ENCODE measurements at places on chromosomes 5 and 9. TPM values are rescaled to one million over a fixed set of nuclear protein-coding genes. Genes with fewer than 3 reads are reported as not detected.

GRCh38 chr9:109193974-109194556 lies 27.0 kb upstream of the FRRS1L start:
- DNase-seq = peak; percentile 28

DNA sequence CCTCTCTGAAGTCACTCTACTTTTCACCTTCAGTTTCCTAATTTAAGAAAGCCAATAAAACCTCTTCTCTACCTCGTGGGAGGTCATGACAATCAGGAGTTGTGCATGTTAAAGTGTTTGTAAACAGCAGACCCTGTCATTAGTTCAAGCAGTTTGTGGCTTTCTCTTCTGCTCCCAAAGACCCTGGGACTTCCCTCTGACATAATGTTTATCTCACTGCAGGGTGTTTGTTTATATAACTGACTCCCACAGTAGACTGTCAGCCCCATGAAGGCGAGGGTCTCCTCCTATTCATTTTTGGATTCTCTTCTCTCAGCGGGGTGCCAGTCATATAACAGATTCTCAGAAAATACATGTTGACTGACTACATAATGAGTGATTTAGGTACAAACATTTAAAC lies 360.0 kb upstream of the ZNF462 start:
- no peak for DNase-seq

- no peak for DNase-seq
These were observed 51.8 kb downstream of the EHMT1 start for GRCh38 chr9:137670391-137671195.

GRCh38 chr9:132864691-132865090 lies 13.4 kb downstream of the AK8 start:
- no peak for DNase-seq

DNA sequence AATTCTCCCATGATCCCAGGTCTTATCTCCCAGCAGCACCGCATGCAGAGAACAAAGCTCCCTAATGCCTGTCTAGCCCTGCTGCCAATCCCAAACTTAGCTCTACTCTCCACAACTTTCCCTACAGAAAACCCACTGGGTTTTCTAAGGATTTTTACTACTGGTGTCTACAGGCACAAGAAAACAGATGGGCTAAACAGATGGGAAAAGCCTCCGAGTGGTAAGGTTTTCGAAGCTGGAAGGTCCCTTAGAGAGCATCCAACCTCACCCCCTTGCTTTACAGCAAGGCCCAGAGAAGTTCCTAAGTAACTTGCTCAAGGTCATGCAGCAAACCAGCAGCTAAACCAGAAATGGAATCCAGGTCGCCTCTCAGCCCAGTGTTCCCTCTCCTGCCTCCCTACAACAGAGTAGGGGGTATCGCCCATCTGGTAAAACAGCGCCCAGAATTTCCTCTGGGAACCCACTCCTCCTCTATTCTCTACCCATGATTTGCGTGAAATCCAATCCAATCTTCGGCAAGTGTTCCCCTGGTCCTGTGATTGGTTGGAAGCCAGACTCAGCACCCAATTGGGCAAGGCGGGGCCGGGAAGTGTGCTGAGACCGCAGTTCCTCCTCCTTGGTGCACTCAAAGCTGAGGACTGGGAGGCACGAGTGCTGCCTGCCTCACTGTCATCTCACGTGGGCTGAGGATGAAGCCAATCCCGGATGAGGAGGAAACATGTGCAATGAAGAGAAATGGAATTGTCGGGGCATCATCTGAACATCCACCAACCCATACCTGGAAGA lies 20.8 kb downstream of the CPLX2 start:
- DNase-seq = no peak

DNA sequence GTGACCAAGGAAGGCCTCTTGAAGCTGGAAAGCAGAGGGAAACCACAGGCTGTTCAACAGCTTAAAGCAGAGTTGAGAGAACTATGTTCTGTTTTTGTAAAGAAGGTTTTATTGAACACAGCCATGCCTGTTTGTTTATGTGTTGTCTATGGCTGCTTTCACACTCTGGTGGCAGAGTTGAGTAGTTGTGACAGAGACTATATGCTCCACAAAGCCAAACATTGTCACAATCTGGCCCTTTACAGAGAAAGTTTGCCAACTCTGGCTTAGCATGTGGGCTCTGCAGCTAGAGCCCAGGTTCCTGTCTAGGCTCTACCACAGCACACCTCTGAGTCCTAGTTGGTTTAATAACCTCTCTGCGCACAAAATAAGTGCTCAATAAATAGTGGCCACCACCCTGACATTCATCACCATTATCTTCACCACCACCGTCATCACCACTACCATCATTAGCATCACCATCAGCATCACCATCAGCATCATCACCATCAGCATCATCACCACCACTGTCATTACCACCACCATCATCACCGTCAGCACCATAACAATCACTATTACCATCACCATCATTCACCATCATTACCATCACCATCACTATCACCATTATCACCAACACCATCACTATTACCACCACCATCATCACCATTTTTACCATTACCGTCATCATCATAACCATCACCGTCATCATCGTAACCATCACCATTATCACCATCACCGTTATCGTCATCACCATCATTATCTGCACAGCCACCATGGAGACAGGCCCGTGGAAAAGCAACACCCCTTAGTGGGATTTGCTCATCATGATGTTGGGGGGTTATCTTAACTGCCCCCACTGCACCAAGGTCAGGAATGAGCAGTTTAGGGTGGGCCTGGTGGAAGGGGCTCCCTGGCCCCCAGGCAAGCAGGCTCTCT lies 18.3 kb downstream of the AKNA start:
- no peak for DNase-seq

DNA sequence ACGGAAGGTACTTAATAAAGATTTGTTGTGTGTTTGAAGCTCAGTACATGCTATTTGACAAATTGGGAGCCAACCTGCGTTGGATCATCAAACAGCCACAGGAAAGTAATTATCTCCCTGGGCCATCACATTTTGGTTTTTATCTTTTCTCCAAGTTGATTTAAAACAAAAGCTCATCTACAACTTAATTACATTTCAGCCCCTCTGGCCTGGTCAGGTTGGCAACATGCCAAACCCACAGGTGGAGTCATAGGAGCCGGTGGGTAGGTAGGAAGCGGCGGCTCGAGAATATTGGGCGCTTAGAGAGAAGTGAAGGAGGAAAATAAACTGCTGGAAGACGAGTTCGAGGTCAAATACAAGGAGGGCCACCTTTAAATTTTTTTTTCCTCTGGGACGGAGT lies 64.9 kb upstream of the FANCC start:
- DNase-seq = no peak

- no peak for DNase-seq
These were observed 224.8 kb upstream of the WWC1 start for GRCh38 chr5:168066536-168067208.

DNA sequence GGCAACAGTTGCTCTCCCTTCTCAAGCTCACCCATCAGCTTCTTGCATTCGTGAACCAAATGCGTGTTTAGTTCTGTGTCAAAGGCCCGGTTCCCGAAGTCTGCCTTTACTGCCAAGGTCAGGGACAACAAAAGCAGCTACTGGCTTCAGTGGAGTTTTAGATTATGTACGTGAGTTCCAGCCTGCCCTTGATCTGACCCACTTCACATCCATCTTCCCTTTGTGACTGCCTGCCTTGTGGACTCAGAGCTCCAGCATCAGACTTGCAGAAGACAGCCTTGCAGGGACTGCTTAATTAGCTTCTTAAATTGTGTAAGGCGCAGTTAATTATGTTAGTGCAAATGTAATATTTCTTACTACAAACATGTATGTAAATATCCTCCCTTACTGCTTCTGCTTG lies 774.7 kb upstream of the EDIL3 start:
- no peak for DNase-seq

Gene PHYHD1
- total RNA-seq = 11.9 TPM
